ENCODE measurements at places on chromosomes 12 and 14.

GRCh38 chr12:132168311-132169031 is 24.2 kb downstream of the NOC4L start:
- no peak for DNase-seq

GRCh38 chr12:79690638-79691510 is at the start of gene PAWR:
Gene PAWR (minus strand): TSS chr12:79690964. CDS start chr12:79690244, 720 bp downstream.
- DNase-seq = peak; percentile 82

DNA sequence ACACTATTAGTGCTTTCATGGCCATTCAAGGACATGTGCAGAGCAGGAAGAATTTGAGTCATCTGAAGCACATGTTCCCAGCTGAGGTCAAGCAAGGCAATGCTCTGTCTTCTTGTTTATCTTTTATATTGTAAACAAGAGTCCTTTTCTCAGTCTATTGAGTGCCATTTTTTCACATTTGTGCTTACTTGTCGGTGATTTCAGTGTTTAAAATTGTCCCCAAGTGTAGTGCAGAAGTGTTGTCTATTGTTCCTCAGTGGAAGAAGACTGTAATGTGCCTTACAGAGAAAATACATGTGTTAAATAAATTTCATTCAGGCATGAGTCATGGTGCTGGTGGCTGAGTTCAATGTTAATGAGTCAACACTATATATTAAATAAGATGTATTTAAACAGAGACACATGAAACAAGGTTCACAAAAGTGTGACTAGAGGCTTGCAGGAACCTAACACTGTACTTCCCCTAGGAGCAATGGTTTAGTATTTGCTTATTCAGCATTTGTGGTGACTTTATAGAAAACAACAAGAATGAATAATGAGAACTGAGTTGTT is 391.1 kb downstream of the LRIG3 start:
- no peak for DNase-seq

DNA sequence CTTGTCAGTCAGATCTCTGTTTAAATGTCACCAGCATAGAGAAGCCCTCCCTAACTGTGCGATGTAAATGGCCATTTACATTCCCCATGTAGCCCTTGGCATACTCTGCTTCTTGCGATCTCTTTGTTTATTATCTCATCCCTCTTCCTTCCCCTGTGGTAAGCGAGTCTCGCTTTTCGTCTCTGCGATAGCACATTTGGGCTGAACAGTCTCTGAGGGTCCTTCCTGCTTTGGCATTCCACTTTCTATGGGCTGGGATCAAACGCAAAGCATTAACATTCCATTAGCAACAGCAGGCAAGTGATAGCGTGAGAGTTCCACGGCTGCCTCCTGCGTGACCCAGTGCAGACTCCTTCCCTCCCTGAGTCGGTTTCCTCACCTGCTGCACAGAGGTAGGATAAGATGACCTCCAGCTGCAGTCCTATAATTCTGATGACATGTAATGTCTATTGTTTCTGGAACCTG is 61.4 kb upstream of the TUNAR start:
- DNase-seq = no peak

DNA sequence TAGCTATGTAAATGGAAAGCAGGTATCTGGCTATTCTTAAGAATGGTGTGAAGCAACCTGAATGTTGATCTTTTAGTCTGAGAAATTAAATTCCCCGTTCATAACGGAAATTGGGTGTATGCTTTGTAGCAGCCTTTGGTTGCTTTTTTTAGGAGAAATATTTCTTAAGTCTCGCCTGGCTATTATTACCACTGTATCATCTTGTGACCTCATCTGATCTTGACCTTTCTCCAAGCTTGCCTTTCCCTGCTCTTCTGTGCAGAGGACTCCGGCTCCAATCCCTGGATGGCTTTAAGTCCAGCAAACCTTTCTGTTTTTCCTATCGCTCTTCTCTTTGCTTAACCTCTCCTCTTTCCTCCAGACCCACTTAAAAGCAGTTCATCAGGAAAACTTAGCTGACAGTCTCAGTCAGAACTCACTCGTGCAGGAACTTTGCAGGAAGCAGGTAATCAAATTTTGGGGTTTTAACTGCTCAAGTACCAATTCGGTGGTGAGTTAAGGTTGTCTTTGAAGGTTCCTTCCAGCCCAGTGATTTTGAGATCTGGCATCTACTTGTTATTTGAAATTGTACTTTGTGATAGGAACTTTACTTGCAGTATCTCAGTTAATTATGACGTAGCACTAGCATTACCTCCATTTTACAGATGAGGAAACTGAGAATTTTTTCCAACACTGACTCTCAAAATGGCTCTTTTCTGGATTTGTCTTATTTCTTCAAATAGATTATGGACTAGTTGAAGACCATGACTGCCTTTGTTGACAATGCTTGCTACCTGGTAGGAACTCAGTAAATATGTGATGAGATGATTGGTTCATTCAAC is 14.1 kb downstream of the PPFIBP1 start:
- no peak for DNase-seq

DNA sequence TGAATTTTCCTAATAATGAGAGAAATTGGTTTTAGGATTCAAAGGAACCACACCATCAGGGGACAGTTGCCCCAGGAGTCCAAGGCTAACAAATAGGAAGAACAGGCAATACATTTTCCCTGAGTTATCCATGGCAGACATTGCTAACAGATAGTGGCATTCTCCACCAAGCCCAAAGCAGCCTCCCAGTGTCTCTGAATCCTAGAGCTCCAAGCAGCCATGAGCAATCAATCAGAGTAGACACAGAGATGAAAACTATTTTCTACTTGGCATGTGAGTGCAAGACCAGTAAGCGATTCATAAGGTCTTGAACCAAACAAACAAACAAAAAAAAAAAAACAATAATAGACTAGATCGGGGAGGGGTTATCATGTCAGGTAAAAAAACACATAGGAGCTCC is 515.7 kb downstream of the MED13L start:
- no peak for DNase-seq

DNA sequence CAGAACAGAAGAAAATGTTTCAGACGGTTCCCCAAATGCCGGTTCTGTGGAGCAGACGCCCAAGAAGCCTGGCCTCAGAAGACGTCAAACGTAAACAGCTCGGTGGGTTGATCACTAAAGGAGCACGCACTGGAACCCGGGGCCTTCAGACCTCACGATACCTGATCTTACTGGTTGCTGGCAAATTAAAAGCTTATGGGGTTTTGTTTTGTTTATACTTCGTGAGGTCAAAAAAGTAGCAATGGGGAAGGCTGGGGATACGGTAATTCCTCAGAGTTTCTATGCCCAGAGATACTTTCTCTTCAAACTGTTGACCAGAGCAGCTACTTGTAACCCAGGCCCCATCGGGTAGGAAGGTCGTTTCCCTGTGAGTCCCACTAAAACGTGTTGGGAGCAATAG is 1.7 kb downstream of the CDKN1B start:
- no peak for DNase-seq

GRCh38 chr12:66713984-66714383 is 35.1 kb upstream of the GRIP1 start:
- DNase-seq = no peak

- DNase-seq = no peak
These were observed 16.1 kb downstream of the UBC start for GRCh38 chr12:124898200-124898922.

DNA sequence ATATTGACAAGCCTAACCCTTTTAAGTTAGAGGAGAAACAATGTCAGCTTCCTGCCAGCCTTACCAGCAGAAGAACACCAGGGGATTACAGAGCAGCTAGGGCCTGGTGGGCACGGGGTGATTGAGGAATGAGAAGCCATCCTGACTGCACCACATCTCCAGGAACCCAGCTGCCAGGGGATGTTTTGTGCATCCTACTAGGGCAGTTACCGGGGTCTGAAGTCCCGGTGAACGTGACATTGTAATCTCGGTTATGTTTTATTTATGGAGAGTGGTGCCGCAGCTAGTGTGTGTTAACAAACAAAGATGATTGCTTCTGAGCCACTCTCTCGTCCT is 115.9 kb downstream of the BCL11B start:
- no peak for DNase-seq

GRCh38 chr12:102873077-102873476 is 44.0 kb downstream of the PAH start:
- DNase-seq = no peak

DNA sequence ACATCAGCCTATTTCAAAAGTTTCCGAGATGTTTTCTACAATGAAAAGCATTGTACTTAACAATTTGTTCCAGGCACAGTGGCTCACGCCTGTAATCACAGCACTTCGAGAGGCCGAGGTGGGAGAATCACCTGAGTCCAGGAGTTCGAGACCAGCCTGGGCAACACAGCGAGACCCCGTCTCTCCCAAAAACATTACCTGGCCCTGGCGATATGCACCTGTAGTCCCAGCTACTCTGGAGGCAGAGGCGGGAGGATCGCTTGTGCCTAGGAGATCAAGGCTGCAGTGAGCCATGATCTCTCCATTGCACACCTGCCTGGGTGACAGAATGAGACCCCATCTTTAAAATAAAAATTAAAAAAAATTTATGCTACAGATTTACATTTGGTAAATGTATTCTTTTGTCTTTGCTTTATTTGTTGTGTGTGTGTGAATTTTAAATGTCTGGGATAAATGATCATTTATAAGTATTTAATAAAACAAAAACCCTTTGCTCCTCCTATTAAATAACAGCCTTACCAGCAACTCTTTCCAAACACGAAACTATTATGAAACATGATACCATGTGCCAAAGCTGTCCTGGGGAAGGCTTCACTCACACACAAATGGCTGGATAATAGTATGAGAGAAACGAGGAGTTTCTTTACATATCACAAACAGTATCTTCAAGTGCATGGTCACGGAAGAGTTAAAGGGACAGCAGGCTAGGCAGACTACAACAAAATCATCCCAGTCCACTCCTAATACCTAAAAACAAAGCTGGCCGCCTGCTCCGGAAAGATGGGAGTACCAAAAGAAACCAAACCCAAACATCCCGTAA is 1.1 kb downstream of the ATXN3 start:
- no peak for DNase-seq

GRCh38 chr14:70782361-70782760 is 27.0 kb downstream of the MAP3K9 start:
- no peak for DNase-seq

- DNase-seq = no peak
These were observed 117.7 kb downstream of the ZFP36L1 start for GRCh38 chr14:68675233-68675577.

GRCh38 chr12:26271889-26272492 is 76.6 kb downstream of the SSPN start:
- peak; percentile 90 for DNase-seq

DNA sequence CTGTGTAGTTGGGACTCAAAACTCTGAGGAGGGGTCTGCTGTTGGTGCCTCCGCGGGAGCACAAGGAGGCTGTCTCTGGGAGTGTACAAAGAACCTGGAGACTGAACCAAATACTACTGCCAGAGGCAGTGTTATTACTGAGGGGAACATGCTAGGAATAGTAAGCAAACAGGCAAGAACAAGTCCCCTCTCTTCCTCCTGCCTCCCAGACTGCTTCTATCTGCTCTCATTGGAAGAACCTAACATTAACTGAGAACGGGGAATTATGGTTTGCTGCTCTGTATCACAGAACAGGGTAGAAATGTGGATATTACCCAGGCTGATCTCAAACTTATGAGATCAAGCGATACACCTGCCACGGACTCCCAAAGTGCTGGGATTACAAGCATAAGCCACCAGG is 4.5 kb upstream of the KMT5A start:
- DNase-seq = no peak

DNA sequence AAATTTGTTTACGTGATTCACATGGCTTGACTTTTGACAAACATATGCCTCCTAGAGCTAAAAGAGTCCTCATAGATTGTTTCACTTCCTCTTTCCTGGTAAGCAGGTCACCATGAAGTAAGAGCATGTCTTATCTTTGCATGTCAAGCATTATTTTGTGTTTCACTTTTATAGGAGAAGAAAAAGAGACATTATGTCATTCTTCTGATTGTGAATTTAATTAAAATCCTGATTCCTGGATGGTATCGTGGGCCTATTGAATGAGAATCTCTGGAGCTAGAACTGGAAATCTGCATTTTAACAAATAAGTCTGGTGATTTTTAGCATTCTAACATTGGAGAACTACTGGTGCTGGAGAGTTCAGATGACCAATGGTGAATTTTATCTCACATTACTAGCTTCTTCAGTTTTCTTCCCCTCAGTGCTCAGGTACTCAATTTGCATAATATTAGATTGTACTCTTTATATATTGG is 218.6 kb upstream of the ATP2B1 start:
- no peak for DNase-seq

DNA sequence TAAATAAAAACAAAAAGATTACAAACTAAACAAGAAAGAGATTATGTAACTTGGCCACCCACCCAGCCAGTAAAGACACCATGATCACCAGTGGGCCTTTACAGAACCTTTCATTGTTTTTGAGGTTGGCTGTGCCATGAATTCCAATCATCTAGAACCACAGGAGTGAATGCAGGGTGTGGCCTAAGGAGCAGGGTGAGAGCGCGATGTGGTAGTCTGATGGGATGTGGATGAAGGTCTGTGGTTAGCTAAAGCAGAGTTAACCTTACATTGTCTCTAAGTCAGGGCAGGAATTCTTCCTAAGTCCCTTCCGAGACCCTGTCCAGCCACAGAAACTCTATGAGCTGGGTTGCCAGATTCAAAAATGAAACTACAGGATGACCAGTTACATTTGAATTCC is 54.0 kb upstream of the CDKN3 start:
- no peak for DNase-seq

DNA sequence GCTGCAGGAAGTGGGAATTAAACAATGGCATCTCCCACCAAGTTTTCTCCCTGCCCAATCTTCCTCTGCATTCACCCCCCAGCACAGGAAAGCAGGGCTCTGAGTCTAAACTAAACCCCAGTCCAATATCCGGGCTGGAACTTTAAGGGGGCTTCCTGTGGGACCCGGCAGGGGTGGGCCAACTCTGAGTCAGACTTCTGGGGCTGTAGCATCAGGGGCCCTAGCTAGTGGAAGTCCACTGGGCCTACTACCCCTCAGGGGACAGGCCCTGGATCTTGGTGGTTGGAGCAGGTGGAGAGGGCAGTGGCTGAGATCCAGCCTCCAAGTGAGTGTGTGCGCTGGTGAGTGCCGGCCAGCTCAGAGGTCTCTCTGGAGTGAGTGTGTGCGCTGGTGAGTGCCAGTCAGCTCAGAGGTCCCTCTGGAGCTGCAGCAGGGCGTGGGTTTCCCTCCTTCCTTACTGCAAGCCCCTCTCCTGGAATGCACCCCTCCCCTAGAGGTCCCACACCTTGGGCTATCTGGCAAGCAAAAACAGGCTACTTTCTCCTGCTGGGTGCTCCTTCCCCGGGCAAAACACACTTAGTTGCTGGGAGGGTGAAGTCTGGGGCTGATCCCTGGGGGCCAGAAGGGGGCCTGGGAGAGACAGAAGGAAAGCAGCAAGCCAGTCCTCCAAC is 5.6 kb upstream of the LHX5 start:
- DNase-seq = no peak

Data from mesothelial cell of epicardium (in vitro differentiated cells).